AG09319 (cell line): ENCODE measurements at places on chromosomes 1 and 21.

- no peak for DNase-seq
Observed at GRCh38 chr1:79215311-79215710, 208.8 kb upstream of the ADGRL4 start.

DNA sequence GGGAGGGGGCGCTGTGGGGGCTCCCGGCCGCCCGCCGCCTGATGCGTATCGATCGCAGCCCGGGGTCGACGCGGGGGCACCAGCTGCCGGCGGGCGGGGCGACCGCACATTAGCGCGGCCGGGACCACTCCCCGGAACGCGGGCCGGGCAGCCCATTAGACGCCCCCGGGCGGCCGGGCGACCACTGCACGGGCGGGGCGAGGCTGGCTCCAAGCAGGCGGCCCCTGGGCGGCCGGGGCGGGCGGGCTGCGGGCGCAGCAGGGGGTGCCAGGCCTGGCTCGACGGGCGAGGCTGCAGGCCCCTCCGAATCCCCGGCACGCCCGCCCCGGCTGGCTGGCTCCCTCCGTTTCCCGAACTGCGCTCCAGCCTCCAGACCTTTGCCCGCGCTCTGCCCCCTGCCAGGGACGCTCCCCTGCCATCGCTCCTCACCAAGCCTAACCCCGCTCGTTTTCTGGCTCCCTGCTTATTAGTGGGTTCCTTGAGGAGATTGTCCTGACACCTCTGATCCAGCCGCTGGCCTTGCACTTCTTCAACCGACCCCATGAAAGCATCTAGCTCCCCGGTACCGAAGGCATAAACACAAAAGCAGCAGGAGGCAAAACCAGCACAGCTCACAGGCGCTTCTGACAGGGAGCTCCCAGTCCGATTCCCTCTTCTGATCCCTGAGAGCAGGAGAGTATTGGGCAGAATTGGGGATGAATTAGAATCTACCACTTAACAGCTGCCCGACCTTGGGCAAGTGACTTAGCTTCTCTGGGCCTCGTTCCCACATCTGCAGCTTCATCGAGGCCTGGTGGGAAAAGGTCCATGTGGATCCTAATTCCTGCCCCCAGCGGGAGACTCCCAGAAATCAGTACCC is 92.6 kb upstream of the CASZ1 start:
- no peak for DNase-seq

- DNase-seq, result peak; percentile 20
Observed at GRCh38 chr1:152461544-152461943, 47.5 kb upstream of the CRNN start.

- no peak for DNase-seq
Observed at GRCh38 chr21:38206646-38207045, 50.1 kb upstream of the KCNJ15 start.

DNA sequence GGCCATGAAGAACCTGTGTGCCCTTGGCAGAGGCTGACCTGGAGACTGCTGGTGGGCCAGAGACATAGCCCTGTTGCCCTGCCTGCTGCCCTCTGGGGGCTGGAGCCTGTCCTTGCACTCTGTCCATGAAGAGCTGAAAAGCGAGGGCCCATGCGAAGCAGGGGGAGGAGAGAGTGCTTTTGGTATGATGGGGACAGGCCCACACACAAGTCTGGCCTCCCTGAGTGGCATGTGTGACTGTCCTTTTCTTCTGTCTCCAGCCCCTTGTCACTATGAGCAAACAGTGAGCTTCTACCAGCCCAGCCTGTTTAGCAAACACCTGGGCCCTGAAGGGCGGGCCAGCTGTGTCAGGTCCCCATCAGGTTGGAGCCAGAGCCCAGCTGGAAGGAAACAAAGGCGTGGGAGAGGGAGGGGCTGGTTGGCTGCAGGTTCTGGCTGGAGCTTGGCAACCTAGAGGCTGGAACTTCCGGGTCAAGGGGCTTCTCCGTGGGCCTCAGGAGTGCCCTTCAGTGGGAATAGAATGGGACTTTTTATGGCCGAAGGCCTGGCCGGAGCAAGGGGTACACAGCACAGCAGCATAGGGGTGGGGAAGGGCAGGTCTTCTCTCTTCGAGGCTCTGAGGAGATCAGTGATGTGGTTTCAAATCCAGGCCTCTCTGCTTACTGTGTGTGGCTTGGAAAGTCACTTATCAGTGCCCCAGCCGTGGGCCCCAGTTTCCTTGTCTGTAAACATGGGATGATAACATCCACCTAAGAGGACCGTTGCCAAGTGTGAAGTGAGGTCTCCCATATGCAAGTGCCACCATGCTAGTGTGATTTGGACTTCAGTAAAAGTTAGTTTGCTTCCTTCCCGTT is 14.3 kb downstream of the QSOX1 start:
- no peak for DNase-seq

- DNase-seq, result no peak
Observed at GRCh38 chr1:16615253-16616252, 2.2 kb upstream of the NBPF1 start.

DNA sequence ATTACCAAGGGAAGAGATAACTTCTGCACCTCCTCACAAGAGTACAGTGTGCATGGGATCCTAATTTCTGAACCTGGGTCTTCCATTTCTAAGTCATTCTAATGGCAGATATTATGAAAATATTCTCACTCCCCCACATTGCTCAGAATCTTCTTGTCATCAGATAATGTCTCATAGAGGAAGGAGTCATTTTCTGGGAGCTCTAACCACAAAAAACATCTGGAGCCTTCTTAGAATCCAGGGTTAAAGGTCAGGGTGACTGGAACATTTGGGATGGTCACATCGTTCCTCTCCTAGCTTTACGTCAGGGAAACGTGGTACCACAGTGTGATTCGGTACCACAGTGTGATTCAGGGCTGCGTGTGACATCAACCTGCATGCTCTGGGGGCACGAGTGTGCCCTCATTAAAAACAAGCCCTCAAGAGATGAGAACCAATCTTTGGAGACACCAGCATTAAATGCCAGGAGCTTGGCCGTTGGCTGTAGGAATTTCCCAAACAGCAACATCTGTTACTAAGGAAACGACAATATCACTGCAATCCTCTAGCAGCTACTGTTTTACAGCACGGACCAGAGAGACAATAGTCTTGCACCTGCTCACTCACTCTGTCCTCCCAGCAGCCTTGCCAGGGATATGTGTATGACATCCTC is 179.1 kb downstream of the PSMG1 start:
- DNase-seq, result no peak

DNA sequence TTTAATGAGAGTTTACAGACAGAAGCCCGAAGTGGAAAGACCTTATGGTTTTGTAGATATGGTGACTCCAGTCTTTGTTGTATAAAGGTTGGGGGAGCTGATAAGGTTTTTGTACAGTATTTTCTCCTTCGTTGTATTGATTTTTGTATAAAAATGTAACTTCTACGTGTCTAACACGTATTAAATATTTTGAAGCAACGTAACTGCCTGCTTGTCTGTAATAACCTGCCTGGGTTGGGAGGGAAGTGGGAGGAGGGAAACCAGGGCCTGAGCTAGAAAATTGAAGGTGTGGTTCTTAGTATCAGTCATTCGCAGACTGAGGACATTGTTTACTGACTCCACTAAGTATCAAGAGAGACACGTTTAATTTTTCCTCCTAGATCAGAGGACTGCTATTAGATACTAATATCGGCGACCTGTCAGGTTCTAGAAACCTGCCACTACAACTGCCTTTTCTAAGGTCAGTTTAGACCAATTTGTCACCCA is 2.2 kb downstream of the IER5 start:
- no peak for DNase-seq

- DNase-seq, result no peak
Observed at GRCh38 chr1:214438075-214438474, 113.3 kb downstream of the PTPN14 start.

GRCh38 chr1:93738926-93739325 is 57.3 kb upstream of the BCAR3 start:
- DNase-seq, result no peak

DNA sequence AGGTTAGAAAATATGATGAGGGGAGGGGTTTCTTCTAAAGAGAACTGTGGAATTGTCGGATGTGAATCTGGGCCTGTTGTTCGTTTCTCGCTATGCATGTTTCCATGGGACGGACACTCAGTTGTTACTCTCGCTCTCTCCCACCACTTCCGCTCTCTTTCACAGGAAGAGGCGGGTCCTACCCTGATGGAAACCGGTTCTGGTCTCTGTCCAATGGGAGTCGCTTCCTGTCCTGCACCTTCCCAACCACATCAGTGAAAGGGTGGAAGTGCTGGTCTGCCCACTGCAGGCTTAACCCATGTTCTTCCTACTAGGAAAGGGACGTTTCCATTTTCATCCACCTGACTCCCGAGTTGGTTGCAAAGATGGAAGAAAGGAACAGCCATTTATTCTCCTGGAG is 119.4 kb downstream of the KCNJ15 start:
- no peak for DNase-seq

- DNase-seq, result no peak
Observed at GRCh38 chr1:229079016-229079595, 191.8 kb upstream of the RAB4A start.

DNA sequence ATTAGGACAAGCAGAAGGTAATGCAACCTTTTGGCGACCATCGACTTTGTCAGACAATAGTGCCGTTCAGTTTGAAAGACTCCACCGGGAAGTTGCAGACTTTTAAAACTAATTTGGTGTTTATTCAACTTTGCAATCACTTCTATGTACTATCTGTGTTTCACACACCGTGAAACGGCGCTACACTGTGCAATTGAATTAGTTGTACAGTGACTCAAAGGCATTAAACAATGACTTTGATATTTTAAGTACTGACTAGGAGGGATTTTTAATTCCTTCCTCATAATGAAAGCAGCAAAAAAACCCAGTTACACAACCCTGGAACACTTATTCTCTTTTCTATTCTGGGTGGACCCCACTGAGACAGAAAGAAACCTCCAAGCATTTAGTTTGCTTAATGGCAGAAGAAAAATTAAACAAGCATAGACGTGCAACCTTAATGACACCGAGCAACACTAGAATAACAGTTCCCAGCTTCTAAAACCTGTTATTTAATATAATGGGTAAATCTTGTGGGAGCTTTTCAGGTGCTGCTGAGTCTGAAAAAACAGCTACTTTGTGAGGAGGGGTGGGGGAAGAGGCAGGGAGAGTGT is 176.8 kb downstream of the LMO4 start:
- DNase-seq, result no peak

DNA sequence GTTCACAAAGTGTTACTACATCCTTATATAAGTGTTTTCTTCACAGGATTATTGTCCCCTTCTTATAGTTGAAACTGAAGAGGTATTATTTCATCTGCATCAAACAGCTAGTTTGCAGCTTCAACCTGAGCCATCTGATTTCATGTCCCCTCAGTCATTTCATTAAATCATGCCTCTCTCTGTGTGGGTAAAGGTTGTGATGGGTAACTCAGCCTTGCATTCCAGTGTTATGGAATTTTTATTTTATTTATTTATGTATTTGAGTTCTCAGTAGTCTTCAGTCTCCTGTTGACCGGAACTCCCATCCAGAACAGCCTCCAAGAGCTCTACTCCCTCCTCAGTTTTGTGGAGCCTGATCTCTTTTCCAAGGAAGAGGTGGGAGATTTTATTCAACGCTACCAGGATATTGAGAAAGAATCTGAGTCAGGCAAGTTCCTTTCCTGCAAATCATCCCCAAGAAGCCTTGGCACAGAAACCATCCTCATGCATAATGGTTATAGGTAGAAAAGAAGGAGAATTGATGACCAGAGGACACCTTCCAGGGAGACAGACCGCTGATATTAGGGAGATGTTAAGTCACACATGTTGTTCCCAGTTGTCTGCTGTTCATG is 21.8 kb downstream of the CHD1L start:
- DNase-seq, result no peak

GRCh38 chr1:61436491-61437120 is 288.3 kb downstream of the TM2D1 start:
- DNase-seq, result no peak

- DNase-seq, result no peak
Observed at GRCh38 chr1:61158591-61158990, 76.2 kb downstream of the NFIA start.

DNA sequence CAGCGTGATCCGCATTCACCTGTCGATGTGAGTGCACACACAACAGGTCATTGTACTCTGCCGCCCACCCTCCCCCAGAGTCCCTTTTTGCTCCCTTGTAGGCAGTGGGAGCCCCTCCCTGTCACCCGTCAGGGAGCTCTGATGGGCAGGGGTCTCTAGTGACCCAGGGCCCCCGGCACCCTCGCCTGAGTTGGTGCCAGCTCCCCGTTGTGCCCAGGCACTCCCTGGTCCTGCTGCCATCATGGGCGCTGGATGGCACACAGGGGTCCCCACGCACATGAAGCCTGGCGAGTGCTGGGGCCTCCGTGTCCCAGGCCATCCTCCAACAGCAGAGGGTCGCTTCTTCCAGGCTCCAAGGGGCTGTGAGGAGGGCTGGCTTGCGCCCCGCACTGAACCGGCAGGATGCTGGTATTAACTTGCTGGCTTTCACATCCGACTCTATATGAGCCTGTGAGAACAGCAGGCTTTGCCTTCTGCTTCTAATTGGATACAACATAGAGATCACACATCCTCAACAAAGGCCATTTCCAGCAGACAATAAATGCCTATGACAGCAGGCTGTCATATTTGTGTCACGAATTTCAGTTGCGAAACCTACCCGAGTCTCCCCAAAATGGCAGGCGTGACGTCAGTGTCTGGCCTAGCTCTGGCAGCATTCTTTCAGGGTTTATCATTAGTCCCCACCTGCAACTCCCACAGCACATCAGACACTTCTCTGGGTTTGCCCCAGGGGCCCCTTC is 35.4 kb downstream of the KIAA1614 start:
- DNase-seq, result no peak

GRCh38 chr1:44842862-44843655 is at the start of gene PTCH2:
Gene PTCH2, minus strand, starts transcription at chr1:44843253. Its CDS starts 321 bp downstream, at chr1:44842932.
- peak; percentile 16 for DNase-seq

- no peak for DNase-seq
Observed at GRCh38 chr1:154186177-154186576, 5.7 kb downstream of the TPM3 start.

GRCh38 chr1:157113631-157114030 is 14.0 kb upstream of the ETV3L start:
- no peak for DNase-seq

DNA sequence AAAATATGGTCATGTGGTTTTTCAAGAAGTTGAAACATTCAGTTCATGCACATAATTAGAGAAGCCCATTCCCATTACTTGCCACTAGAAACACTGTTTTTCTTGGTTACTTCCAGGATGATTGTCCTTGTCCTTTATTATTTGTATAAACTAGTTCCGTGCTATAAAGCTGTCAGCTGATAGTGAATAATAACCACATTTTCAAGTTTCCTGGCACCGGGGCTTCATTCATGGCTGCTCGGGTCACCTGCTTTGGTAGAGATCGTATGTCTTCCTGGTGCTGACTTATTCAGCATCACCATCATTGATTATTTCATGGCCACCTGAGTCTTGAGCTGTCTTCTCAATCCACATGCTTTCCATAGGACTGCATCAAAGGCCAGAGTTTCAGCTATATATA is 62.9 kb upstream of the ZNF326 start:
- no peak for DNase-seq

DNA sequence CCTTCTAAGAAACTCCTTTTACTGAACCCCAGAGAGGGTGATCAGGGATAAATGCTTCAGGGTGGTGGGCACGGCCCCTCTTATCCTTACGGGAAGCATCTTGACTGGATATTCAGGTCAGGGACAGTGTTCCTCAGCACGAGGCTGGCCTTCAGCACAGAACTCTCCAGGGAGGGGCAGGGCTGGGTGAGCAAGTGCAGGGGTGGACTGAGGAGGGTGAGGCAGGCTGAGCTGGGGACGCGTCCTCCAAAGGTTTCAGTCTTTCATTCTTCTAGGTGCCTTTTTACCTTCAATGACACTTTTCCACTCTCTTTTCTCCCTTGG is 52.3 kb downstream of the RASSF5 start:
- DNase-seq, result no peak
